ENCODE measurements at places on chromosomes 7 and 10. TPM values are rescaled to one million over a fixed set of nuclear protein-coding genes. Genes with fewer than 3 reads are reported as not detected.

Gene VSIR
- 0.42 TPM for total RNA-seq

Gene AVL9
- 54.5 TPM for total RNA-seq

Gene ERVW-1
- total RNA-seq: 1.6 TPM

DNA sequence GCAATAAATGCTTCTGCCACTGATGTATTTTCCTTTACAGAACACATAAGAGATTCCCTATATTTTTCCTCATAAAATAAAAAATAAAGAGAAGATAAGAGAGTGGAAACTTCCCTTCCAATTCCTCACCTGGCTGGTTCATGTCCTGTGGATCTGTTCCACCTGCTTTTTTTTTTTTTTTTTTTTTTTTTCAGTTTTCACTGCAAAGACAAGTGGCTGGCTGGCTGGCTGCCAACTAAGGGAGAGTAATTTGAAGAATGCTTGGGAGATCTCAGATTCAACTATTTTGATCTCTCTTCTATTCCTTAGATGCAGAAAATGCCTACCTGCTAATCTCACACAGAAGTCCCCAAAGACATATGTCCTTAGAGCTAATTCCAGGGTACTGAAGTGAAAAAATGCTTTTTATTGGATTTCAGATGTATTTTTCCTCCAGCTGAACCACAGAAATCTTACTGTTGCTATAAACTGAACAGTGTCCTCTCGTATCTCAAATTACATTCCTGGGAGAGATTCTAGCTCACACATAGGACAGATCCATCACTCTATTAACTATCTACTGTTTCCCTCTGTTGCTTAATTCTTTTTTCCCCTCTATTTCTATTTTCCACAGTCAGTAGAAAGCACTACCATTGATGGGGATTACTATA is 120.8 kb downstream of the NRCAM start:
- no peak for DNase-seq
- H3K27me3 ChIP-seq: no peaks in the 10 kb centered on the region
- no peak overlapping the region for H3K27ac ChIP-seq

DNA sequence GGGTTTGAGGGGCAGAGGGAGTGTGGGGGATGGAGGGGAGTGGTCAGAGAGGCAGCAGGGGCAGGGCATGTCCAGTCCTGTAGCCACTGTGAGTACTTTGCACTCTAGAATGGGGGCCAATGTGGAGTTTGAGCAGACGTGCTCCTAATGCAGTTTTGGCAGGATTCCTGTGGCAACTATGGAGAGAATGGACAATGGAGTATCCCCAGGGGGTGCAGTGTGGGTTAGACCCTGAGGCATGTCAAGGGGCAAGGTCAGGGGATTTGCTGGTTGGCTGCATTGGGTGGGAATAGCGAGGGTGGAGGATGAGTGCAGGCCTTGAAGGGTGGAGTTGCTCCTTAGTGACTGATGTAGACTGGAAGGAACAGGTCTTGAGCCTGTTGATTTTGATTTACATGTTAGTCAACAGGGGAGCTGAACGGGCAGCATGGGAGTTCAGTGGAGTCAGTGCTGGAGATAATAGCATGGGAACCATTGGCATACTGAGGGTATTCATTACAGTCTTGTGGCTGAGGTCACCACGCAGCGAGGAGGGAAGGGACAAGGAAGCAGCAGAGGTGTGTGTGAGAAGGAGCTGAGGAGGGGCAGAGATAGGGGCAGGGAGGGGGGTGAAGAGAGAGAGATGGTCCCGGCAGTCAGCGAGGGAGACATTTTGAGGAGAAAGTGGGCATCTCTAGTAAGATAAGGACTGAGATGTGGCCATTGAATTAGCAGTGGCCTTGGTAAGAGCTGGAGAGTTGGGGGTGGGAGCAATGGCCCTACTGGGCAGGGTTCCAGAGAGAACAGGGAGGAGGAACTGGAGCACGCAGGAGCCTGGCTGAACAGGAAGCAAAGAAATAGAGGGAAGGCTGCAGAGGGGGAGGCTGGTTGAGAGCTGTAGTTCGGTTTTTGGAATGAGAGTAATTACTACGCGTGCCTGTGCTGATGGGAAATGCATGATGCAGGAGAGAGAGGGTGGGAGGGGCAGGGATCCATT is 112.7 kb downstream of the CCNY start:
- peaks cover 3% of the 10 kb centered on the region for H3K4me1 ChIP-seq
- no peak for DNase-seq
- H3K36me3 ChIP-seq: no peaks in the 10 kb centered on the region
- H3K4me3 ChIP-seq: no peak overlapping the region

- H3K4me1 ChIP-seq: no peaks in the 10 kb centered on the region
- no peak overlapping the region for H3K27ac ChIP-seq
- no peaks in the 10 kb centered on the region for H3K27me3 ChIP-seq
- no peak for DNase-seq
Measured at GRCh38 chr10:112634096-112634830, 187.2 kb downstream of the VTI1A start.

GRCh38 chr10:475709-476454 is 213.6 kb downstream of the DIP2C start:
- no peaks in the 10 kb centered on the region for H3K27me3 ChIP-seq
- peaks cover under 1% of the 10 kb centered on the region for H3K4me1 ChIP-seq
- H3K27ac ChIP-seq: no peak overlapping the region

DNA sequence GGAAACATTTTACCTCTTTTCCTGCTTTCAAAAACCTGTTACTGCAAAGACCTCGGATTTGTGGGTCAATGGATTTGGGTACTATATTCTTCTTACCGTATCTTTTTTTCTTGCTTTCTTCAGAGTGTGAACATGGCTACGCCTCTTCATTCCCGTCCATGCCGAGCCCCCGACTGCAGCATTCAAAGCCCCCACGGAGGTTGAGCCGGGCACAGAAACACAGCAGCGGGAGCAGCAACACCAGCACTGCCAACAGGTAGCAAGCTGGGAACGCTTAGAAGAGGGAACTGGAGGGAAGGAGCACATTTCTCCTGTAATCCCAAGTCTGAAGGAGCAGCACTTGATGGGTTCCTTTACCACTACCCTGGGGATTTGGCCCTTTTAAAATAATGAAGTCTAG is 20.7 kb downstream of the MXI1 start:
- H3K27me3 ChIP-seq: no peaks in the 10 kb centered on the region
- H3K4me1 ChIP-seq: peaks cover 5% of the 10 kb centered on the region
- H3K27ac ChIP-seq: no peak overlapping the region
- H3K4me3 ChIP-seq: no peak overlapping the region

- no peaks in the 10 kb centered on the region for H3K27me3 ChIP-seq
- H3K4me3 ChIP-seq: no peak overlapping the region
- no peak overlapping the region for H3K27ac ChIP-seq
- no peaks in the 10 kb centered on the region for H3K4me1 ChIP-seq
- no peak for DNase-seq
Measured at GRCh38 chr10:85139124-85139523, 810.7 kb downstream of the CCSER2 start.

DNA sequence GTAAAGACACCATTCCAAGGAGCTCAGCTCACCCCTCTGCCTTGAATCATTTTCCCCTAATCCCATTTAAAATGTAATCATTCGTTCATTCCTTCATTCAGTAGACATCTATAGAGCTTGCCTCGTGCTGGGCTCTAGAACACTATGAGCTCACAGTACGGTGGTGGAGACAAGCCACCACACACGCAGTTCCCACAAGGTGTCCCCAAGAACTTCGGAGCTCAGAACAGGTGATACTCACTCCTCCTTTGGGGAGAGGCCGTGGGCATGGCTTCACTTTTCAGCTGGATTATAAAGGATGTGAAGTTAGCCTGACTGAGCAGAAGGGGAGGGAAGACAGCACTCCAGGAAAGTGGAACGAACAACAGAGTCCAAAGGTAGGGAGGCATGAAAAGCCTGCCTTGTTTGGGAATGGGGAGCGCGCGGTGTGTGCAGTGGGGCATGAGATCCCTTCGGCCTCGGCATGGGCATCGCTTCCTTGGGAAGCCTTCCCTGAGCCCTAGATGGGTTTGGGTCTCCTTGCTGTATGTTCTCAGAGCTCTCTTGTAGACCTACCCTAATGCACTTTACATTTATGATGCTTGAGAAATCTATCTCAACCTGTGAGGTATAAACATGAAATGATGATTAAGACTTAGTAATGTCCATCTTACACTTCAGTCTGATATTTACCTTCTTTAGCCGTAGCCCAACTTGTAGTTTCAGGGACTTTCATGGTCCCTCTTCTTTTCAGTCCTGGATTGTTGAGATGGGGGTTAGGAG is 809 bp upstream of the OGA start:
- H3K4me1 ChIP-seq: no peaks in the 10 kb centered on the region
- DNase-seq: no peak
- H3K36me3 ChIP-seq: no peaks in the 10 kb centered on the region
- H3K27ac ChIP-seq: no peak overlapping the region
- no peaks in the 10 kb centered on the region for H3K27me3 ChIP-seq
- peak overlapping the region; percentile 90 for H3K4me3 ChIP-seq

- H3K36me3 ChIP-seq: no peaks in the 10 kb centered on the region
- H3K4me3 ChIP-seq: no peak overlapping the region
- H3K27me3 ChIP-seq: no peaks in the 10 kb centered on the region
- peak overlapping the region; percentile 15 for H3K27ac ChIP-seq
Measured at GRCh38 chr7:95509199-95509598, 23.5 kb downstream of the ASB4 start.

- no peak overlapping the region for H3K27ac ChIP-seq
- peak overlapping the region; percentile 81 for H3K4me3 ChIP-seq
- no peaks in the 10 kb centered on the region for H3K27me3 ChIP-seq
- no peaks in the 10 kb centered on the region for H3K36me3 ChIP-seq
Measured at GRCh38 chr10:96719850-96720421, 378 bp downstream of the PIK3AP1 start.

GRCh38 chr10:125514206-125515162 is 168.5 kb downstream of the TEX36 start:
- H3K27me3 ChIP-seq: no peaks in the 10 kb centered on the region
- no peaks in the 10 kb centered on the region for H3K36me3 ChIP-seq
- no peak overlapping the region for H3K4me3 ChIP-seq
- no peaks in the 10 kb centered on the region for H3K4me1 ChIP-seq
- H3K27ac ChIP-seq: peak overlapping the region; percentile 44

Gene H2BK1
- total RNA-seq: not detected

Gene SRGN
- total RNA-seq: not detected

Gene ADCYAP1R1
- total RNA-seq: 0.99 TPM

DNA sequence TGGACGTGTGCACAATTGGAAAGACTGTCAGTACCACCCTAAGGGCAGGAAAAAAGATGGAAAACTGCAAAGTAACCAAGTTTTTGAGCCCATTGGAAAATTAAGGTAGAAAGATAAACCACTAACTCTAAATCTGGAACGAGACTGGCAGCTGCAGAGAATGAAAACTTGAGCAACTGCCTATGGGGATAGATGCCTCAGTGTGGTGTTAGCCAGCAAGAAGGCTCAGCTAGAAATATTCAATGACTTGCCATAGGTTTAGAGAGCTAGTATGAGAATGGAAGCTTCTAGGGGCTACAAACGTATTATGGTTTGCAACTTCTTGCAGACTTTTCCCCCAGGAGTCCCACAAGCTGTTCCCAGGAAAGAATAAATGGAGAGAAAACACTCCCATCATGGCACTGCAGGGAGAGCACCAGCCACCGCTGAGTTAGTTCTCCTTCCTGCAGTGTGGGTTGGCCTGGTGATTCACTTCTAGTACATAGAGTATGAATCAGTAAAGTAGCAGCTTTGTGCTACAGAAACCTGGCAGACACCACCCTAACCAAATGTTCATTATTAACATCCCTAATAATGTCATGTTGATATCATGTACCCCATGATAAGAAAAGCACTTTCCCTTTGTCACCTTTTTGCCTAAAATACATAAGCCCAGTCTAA is 372.4 kb upstream of the VWC2 start:
- H3K27me3 ChIP-seq: no peaks in the 10 kb centered on the region
- no peaks in the 10 kb centered on the region for H3K4me1 ChIP-seq
- no peaks in the 10 kb centered on the region for H3K36me3 ChIP-seq

GRCh38 chr7:13152755-13153154 is 465.3 kb downstream of the ARL4A start:
- H3K36me3 ChIP-seq: no peaks in the 10 kb centered on the region
- H3K27me3 ChIP-seq: no peaks in the 10 kb centered on the region
- H3K4me1 ChIP-seq: peaks cover 6% of the 10 kb centered on the region
- no peak overlapping the region for H3K27ac ChIP-seq
- DNase-seq: no peak

Gene KNDC1
- total RNA-seq: 6.2 TPM

GRCh38 chr10:35684586-35684985 is 42.5 kb upstream of the FZD8 start:
- H3K27me3 ChIP-seq: no peaks in the 10 kb centered on the region
- no peak for DNase-seq
- H3K27ac ChIP-seq: no peak overlapping the region
- peaks cover 7% of the 10 kb centered on the region for H3K4me1 ChIP-seq
- H3K36me3 ChIP-seq: no peaks in the 10 kb centered on the region

GRCh38 chr7:124801330-124801895 is 35.8 kb upstream of the GPR37 start:
- no peak overlapping the region for H3K4me3 ChIP-seq
- no peaks in the 10 kb centered on the region for H3K36me3 ChIP-seq
- DNase-seq: no peak
- peaks cover 5% of the 10 kb centered on the region for H3K4me1 ChIP-seq

GRCh38 chr7:13352677-13353076 is 636.8 kb downstream of the ETV1 start:
- no peaks in the 10 kb centered on the region for H3K36me3 ChIP-seq
- H3K27me3 ChIP-seq: no peaks in the 10 kb centered on the region
- H3K27ac ChIP-seq: no peak overlapping the region
- H3K4me3 ChIP-seq: no peak overlapping the region
- H3K4me1 ChIP-seq: no peaks in the 10 kb centered on the region

Gene CBLL1
- 33.3 TPM for total RNA-seq

Gene ZP3
- total RNA-seq: 0.53 TPM

Gene ASB10
- not detected for total RNA-seq

GRCh38 chr7:36010656-36011587 is 142.1 kb upstream of the EEPD1 start:
- no peaks in the 10 kb centered on the region for H3K4me1 ChIP-seq
- H3K4me3 ChIP-seq: no peak overlapping the region
- H3K27me3 ChIP-seq: no peaks in the 10 kb centered on the region
- no peaks in the 10 kb centered on the region for H3K36me3 ChIP-seq
- DNase-seq: peak; percentile 28

DNA sequence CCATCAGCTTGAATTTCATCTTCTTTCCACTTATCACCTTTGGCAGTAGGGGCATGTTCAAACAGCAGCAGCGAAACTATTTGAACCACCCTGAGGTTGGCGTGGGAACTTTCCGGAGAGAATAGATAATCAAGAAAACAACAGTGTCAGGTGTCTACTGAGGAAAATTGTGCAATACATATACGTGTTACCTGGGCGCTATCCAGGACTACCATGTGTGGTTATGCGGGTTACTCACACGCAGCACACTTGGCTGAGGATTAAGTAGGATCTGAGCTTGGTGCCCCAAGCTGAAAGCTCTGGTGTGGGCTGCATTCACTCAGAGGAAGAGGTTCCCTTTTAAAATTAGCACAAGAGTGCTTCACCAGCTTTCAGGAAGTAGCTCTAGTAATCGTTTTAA is 8.8 kb upstream of the ABI1 start:
- no peak for DNase-seq
- no peaks in the 10 kb centered on the region for H3K27me3 ChIP-seq
- H3K36me3 ChIP-seq: no peaks in the 10 kb centered on the region
- H3K4me3 ChIP-seq: no peak overlapping the region
- H3K27ac ChIP-seq: no peak overlapping the region

- H3K27me3 ChIP-seq: no peaks in the 10 kb centered on the region
- H3K4me3 ChIP-seq: no peak overlapping the region
- H3K4me1 ChIP-seq: no peaks in the 10 kb centered on the region
Measured at GRCh38 chr10:62116896-62117295, 151.7 kb downstream of the RTKN2 start.

GRCh38 chr10:132109341-132110110 is 43.8 kb downstream of the JAKMIP3 start:
- H3K27ac ChIP-seq: no peak overlapping the region
- no peaks in the 10 kb centered on the region for H3K36me3 ChIP-seq
- peaks cover 7% of the 10 kb centered on the region for H3K4me1 ChIP-seq
- peak; percentile 28 for DNase-seq
- H3K27me3 ChIP-seq: no peaks in the 10 kb centered on the region

Data from endodermal cell (in vitro differentiated cells).